Sciatic nerve (tissue), 2 donors: ENCODE measurements at places on chromosomes 12 and 14.

DNA sequence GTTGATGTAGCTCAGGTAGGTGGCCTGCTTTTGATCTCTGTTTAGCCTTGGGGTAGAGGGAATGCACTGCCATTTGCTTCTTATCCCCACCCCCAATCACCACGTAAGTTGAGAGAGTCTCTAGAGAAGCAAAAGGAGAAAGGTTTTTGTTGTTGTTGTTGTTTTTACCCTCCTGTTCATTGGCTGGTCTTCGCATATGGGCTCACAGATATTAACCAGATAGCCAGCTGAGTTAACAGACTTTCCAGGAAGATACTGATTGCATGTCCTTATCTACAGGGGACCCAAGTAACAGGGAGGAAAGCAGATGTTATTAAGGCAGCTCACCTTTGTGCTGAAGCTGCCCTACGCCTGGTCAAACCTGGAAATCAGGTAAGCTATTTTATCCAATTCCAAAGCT is 2.9 kb downstream of the PA2G4 start:
- no peak for DNase-seq

DNA sequence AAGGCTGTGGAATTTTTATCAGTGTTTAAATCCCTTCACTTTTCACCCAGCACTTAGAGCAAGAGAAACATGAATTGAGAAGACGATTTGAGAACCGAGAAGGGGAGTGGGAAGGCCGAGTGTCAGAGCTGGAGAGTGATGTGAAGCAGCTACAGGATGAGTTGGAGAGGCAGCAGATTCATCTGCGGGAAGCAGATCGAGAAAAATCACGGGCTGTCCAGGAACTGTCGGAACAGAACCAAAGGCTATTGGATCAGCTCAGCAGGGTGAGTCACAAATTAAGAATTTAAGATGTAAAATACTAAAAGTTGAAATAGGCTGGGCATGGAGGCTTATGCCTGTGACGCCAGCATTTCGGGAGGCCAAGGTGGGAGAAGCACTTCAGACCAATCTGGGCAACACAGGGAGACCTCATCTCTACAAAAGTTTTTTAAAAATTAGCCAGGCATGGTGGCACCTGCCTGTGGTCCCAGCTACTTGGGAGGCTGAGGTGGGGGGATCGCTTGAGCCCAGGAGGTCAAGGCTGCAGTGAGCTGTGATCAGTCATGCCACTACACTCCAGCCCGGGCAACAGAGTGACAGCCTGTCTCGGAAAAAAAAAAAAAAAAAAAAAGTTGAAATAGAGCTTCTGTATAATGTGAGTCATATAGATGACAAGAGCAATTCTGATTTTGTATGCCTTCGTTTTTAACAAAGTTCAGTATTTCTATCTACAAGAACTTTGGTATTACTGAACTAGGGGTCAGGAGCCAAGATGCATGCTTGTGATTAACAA is 9.6 kb downstream of the BICDL1 start:
- DNase-seq, result no peak

GRCh38 chr12:32322354-32322753 is 77.0 kb upstream of the FGD4 start:
- no peak for DNase-seq

- no peak for DNase-seq
These were observed 5.2 kb upstream of the HSP90B1 start for GRCh38 chr12:103924761-103925641.

GRCh38 chr14:78010688-78011087 is 159.5 kb upstream of the NRXN3 start:
- DNase-seq, result no peak

DNA sequence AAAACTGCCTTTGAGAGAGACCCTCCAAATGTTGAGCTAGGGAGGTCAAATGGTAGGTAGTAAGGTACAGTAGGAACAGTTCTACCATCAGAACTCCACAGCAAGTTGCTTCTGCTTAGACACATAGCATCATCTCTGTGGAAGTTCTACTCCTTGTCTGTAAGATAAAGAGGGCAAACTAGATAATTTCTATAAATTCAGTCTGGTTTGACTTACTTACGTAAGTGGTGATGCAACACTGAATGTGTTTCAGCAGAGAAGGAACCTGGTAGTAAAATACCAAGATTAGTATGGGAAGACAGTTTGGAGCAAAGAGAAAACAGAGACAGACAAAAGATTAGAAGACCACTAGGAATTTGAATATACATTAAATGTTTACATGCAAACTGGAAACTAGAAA is 42.0 kb downstream of the KITLG start:
- DNase-seq, result no peak

GRCh38 chr12:49825360-49825970 is 2.7 kb downstream of the NCKAP5L start:
- no peak for DNase-seq

DNA sequence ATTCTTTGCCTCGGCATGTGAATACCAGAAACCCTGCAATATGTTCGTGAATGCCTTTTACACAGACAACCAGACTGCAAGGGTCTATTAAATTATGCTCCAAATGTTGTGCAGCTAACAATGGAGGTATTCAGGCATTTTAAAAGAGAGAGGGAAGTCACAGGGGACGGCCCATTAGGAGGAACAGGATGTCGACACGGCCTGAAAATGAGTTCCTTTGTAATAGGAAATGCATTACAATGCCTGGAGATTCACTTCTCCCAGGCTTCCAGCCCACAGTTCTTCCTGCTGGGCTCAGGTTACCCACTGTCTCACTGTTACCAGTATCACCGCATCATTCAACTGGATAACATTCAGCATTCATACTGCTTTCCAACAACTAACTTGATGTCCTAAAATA is 2.5 kb downstream of the DUSP6 start:
- no peak for DNase-seq

DNA sequence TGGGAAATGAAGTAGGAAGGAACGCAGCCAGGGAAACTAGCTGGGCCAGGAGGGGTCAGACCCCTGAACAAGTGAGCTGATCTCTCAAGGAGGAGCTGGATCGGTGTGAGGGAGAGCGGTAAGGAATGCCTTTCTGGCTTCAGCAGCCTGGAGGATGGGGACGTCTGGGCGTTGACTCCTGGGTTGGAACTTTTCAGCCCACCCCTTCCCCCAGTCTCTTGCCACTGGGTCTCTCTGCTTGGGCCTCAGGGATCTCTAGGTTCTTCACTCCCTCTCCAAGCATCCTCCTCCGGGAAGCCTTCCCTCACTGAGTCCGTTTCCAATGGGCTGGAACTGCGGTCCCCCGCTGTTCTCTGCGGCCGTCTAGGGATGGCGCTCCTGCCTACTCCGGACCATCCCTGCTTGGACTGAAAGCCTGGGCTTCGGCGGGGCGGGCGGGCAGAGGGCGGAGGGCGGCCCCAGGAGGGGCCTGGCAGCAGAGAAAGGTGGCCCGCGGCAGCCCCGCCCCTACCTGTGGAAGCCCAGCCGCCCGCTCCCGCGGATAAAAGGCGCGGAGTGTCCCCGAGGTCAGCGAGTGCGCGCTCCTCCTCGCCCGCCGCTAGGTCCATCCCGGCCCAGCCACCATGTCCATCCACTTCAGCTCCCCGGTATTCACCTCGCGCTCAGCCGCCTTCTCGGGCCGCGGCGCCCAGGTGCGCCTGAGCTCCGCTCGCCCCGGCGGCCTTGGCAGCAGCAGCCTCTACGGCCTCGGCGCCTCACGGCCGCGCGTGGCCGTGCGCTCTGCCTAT is at the start of gene KRT7:
KRT7 (plus strand) TSS at position 570 of the 788 bp plus-strand sequence; CDS start at position 624, 54 bp downstream.
- DNase-seq, result no peak

GRCh38 chr14:68968051-68968450 is 11.1 kb downstream of the ACTN1 start:
- no peak for DNase-seq

- DNase-seq, result peak; percentile 66
These were observed 556 bp downstream of the MTHFD1 start for GRCh38 chr14:64388533-64389285.

- no peak for DNase-seq
These were observed 3.8 kb downstream of the CCDC88C start for GRCh38 chr14:91413547-91414474.

- DNase-seq, result no peak
These were observed 33.5 kb upstream of the ARID2 start for GRCh38 chr12:45696049-45696448.

DNA sequence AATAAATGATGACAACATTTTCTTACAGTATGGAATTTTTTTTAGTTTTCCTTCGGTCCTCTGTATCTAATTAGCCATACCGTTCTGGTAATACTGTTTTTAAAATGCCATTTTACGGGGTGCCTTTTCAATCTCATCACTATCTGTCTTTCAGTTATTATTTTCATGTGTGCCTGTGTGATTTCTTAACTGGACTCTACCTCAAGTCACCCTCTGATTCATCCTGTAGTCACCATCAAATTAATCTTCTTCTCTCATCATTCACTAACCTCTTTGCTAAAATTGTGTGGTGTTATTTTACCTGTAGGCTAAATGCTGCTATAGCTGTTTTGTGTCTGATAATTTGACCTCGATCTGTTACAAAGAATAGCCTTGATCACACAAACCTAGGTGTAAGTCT is 16.0 kb upstream of the CCT2 start:
- no peak for DNase-seq

GRCh38 chr14:74983343-74983742 is 19.4 kb upstream of the EIF2B2 start:
- no peak for DNase-seq

GRCh38 chr12:132180648-132181546 is 36.6 kb downstream of the NOC4L start:
- DNase-seq, result no peak

GRCh38 chr12:112939761-112940381 is 1.6 kb downstream of the OAS3 start:
- DNase-seq, result no peak

DNA sequence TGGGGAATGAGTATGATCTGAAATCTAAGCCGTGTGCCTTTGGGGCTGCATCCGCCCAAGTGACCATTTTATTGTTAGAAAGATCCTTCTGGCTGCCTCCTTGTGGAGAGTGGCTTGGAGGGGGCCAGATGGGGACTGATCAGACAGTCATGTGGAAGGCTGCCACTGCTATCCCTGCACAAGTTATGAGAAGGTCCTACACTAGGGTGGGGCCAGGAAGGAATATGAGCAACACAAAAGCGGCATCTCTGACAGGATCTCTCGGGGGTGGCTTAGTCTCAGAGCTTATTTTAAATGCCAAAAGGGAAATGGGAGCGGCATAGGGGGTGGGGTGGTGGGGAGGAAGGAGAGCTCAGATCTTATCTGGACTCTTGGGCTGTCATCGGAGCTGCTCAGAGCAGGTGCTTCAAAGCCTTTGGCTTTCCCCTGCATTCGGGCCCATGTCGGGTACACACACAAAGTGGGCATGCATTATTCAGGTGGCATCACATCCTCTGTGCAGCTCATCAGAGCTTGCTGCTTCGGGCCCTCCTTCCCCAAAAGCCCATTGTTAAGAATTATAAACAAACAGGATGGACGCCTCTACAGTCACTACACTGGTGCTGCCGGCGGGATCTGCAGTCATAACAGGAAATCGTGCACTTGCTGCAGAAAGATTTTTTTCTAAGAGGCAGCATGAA is 805.4 kb downstream of the VRK1 start:
- no peak for DNase-seq

- DNase-seq, result peak; percentile 8
These were observed 21.2 kb downstream of the ITGA7 start for GRCh38 chr12:55686366-55687010.

- DNase-seq, result no peak
These were observed 1.3 kb downstream of the RNASE6 start for GRCh38 chr14:20782280-20782890.

DNA sequence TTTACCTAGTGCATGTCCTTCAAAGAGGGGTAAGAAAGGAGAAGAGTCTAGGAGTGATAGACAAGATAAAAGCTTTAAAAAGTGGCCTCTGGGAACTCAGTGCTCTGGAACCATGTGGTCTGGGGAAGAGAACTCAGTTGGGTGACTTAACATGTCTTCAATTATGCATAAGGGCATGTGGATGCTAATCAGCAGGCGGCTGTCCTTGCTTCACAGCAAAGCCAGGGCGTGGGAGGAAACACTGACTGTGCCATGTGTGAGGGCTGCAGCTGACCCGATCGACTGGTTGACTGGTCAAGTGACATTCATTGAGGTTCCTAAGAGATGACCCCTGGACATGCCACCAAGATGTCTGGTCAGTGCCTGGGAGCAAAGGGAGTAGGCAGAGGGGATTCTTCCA is 1053.8 kb downstream of the BCL11B start:
- DNase-seq, result no peak

- no peak for DNase-seq
These were observed 134.6 kb downstream of the PTPRR start for GRCh38 chr12:70785896-70786295.

GRCh38 chr12:123960856-123961255 is 11.8 kb downstream of the CCDC92 start:
- DNase-seq, result no peak

DNA sequence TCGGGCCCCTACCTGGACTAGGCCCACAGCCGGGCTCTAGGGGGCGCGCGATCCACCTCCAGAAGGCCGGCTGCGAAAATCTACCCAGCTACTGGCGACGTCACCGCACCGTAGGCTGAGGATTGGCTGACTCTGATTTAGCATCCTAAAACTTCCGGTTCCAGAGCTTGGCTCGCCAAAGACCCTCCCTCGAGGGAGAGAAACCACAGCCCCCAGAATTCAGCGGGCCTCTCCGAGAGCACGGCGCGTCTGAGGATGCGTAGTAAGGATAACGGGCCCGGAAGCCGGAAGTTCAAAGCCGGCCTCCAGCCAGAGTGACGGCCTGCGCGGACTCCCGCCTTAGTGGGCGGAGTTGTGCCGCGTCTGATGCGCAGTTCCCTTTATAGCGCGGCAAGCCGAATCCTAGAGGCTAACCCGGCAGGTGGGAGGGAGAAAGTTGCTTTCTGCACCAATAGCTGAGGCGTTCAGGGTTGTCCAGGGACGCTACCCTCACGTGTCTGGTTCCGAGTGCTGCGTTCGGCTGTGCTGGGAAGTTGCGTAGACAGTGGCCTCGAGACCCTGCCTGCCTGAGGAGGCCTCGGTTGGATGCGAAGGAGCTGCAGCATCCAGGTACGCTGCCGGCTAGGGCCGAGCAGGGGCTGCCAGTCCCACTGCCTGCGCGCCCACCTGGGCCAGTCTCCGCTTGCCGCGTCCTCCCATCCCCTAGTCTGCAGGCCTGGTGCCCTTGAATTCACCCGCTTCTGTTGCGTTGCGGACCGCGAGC is at the start of gene COX14:
COX14 (plus strand) TSS at position 544 of the 763 bp plus-strand sequence. CDS start 7,808 bp downstream, outside the sequence.
- peak; percentile 99 for DNase-seq

DNA sequence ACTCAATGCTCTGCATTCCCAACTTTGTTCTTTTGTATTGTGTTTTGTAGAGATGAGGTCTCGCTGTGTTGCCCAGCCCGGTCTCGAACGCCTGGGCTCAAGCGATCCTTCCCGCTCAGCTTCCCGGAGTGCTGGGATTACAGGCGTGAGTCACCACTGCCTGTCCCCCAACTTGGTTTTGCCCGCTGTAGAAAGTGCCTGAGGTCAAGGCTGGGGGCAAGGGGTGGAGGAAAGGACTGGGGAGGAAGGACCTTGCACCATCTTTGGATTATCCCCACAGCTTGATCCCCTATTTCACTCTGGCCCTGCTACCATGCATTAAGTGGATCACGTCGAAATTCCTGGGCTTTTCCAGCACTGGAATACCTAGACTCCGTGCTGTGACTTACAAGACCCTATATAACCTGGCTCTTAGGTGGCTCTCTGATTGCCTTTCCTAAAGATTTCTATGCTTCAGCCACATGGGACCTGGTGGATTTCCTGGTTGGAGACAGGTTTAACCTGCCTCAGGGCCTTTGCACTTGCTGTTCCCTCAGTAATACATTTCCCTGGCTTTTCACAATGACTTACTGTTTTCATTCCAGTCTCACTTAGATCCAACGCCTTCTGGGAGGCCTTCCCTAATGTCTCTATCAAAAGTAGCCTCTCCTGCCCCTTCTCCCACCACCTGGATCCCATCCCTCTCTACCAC is 608 bp upstream of the PIANP start:
- DNase-seq, result no peak

- no peak for DNase-seq
These were observed 1.7 kb upstream of the NUAK1 start for GRCh38 chr12:106140223-106140986.
